ENCODE measurements at places on chromosomes 7 and 10. TPM values are rescaled to one million over a fixed set of nuclear protein-coding genes. Genes with fewer than 3 reads are reported as not detected.
A peak's percentile ranks its signal among the peaks of the same experiment; 100 is the strongest.

Gene HSPA14
- total RNA-seq: 40.9 TPM

GRCh38 chr10:8510471-8510870 lies 456.0 kb downstream of the GATA3 start:
- ATAC-seq: no peak

- peak; percentile 70 for ATAC-seq
These were observed 100.4 kb upstream of the ARHGAP21 start for GRCh38 chr10:24824124-24824523.

DNA sequence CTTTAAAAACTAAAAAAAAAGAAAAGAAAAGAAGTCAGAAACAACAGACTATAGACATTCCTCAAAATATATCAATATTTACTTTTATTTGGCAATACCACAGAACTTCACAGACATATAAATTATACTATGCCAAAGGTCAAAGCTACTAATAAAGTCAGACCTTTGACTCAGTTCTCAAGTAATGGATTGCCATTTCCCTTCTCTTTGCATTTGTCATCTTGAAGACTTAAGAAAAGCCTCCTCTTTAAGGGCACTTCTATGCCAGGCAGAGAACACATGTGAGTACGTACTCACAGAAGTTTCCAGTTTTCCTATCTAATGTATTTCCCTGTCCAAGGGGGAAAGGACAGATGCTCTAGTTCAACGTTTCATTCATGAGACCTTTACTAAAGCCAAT lies 37.6 kb downstream of the TNPO3 start:
- no peak for ATAC-seq

Gene CABCOCO1
- not detected for total RNA-seq

DNA sequence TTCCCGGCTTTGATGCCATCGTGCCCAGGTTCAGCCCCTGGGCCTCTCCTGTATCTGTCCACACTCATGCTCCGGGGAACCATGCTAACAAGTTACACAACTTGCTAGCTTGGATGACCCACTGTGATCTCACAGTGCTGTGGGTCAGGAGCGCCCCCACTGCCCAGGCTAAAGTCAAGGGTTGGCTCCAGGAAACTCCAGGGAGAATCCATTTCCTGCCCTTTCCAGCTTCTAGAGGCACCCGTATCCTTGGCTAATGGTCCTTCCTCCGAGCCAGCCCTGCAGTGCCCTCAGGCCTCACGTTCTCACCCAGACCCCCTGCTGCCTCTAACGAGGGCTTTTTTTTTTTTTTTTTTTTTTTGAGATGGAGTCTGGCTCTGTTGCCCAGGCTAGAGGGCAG lies 19.5 kb downstream of the AMZ1 start:
- ATAC-seq: no peak

GRCh38 chr7:112404321-112404720 lies 45.9 kb upstream of the IFRD1 start:
- no peak for ATAC-seq

- no peak for ATAC-seq
These were observed 65.1 kb upstream of the ITGA8 start for GRCh38 chr10:15784662-15785300.

DNA sequence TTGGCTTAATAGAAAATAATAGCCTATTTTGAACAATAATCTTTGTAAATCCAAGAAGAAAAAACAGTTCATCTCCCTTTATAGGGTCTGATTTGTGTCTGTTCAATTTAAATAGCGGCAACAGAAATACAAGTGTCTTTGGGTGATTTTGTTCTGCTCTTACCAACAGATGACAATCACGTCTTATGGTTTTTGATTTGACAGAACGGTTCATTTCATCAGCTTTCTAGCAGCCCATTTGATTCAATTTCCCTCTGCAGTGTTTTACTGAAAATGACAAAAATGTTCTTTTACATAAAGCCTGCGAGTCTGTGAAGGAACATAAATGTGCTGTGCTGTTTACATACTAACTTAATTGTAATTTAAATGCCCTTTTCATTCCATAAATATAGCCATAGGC lies 180.5 kb downstream of the MGMT start:
- ATAC-seq: no peak

GRCh38 chr10:132055616-132056015 lies 10.1 kb upstream of the JAKMIP3 start:
- ATAC-seq: no peak

GRCh38 chr10:103616705-103617601 lies 123.4 kb downstream of the NEURL1 start:
- ATAC-seq: no peak

Gene NRCAM
- not detected for total RNA-seq

GRCh38 chr7:4014346-4015050 lies 667.6 kb upstream of the FOXK1 start:
- no peak for ATAC-seq

GRCh38 chr7:151756076-151756731 lies 120.7 kb downstream of the PRKAG2 start:
- ATAC-seq: peak; percentile 99

DNA sequence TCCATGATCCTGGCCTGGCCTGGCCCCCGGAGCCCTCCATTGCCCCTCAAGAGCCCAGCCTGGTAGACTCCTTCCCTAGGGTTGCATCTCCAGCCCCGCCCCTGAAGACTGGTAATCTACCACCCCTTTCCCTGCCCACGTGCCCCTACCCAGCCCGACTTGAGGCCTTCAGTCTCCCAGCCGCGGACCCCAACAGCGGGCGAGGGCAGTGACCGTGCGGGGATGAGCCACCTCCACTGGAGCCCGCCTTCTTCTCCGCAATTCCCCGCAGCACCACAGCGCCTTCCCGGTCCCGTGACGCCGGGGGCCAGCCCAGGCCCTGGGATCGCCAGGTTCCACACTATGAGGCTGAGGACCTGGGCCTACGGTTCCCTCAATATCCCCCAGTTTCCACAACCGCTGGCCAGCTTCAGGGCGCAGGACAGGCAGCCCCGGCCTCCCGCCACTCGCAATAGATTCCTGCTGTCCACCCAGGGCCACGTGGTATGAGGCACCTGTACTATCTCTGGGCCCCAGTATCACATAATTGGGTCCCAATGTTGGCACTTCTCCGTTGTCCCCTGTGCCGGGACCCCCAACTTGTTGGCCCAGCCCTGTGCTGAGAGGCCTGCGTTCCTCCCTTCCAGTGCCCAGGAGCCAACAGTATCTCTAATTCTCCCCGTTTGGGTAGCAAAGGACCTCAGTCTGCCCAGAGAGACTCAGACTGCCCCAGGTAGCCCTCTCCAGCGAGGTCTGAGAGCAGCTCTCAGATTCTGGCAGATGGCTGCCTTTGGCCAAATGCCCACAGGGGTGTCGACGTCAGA lies 1.1 kb upstream of the GPRIN2 start:
- no peak for ATAC-seq

DNA sequence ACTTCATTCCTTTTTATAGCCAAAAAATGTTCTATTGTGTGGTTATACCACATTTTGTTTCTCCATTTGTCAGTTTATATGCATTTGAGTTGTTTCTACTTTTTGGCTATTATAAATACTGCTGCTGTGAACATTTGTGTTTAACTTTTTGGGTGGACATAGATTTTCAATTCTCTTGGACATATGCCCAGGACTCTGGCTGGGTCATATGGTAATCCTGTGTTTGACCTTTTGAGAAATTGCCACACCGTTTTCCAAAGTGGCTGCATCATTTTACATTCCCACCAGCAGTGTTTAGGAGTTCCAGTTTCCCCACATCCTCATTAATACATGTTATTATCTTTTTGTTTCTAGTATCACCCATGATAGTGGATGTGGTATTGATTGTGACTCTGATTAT lies 39.4 kb downstream of the CSGALNACT2 start:
- no peak for ATAC-seq

- ATAC-seq: no peak
These were observed 619.2 kb upstream of the GALNT17 start for GRCh38 chr7:70512761-70513160.

DNA sequence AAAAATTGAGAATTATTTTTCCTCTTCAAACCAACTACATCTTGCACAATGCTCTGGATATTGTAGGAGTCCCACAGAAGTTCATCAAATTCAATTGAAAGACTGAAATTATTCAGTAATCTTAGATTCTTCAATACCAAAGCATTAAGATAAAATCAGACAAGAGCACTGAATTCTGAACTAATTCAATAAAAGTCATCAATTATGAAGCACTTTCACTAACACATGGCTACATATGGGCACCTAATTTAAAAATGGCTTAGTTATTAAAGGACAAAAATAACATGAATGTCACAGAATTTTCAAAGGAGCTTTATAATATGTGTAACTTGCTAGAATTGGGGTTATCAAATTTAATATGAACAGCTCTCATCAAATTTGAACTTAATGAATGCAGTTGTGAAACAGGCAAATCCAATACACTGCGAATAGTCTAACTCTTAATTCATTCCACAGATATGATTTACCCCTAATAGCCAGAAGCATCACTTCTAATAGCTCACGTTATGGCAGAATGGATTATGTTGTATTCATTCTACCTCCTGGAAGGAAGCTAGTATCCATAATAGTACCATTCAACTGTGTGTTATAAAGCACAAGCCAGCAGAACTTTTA lies 116.8 kb downstream of the GRM8 start:
- ATAC-seq: no peak

Gene LRRN3
- 9.6 TPM for total RNA-seq

DNA sequence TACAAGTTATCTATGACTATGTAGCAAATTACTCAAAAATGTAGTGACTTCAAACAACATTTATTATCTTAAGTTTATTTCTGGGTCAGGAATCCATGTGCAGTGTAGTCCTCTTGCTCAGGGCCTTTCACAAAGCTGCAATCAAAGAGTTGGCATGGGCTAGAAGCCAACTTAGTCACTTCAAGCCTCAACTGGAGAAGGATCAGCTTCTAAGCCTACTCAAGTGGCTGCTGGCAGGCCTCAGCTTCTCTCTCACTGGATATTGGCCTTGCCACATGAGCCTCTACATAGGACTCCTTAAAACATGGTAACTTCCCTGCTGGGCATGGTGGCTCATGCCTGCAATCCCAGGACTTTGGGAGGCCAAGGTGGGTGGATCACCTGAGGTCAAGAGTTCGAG lies 5.0 kb upstream of the NFE2L3 start:
- no peak for ATAC-seq

- no peak for ATAC-seq
These were observed 579.0 kb upstream of the DPP6 start for GRCh38 chr7:153473185-153473584.

- ATAC-seq: no peak
These were observed 902.4 kb downstream of the LRMDA start for GRCh38 chr10:76333796-76334195.

- ATAC-seq: no peak
These were observed 22.2 kb upstream of the PDLIM1 start for GRCh38 chr10:95312986-95313495.

GRCh38 chr10:49177391-49178355 lies 10.5 kb downstream of the TMEM273 start:
- peak; percentile 88 for ATAC-seq

Gene FGL2
- 0.16 TPM for total RNA-seq

DNA sequence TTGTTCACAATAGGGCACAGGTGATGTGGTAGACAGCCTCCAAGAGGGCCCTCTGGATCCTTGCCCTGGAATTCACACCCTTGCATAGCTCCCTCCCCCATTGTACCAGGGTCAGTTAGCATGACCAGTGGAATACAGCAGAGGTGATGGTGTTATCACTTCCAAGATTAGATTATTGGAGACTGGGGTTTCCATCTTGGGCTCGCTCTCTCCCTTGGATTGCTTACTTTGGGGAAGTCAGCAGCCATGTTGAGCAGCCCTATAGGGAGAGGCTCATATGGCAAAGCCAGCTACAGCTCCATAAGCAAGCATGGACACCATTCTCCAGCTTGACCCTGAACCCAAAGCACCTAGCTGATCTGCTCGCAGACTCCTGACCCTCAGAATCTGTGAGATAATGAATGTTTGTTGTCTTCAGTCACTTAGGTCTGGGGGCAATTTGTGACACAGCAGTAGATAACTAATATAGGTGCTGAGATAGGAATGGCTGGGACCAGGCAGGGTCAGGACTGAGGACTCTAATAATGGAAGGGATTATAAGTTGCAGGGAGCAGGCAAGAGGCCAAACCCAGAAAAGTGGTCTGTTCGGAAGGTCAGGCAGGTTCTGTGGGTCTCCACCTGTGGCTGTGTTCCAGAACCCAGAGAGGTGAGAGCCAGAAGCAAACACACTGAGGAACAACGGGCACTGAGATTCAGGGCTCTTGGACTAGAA lies 22.9 kb downstream of the TBXAS1 start:
- no peak for ATAC-seq
